HAP-1 (cell line): ENCODE measurements at places on chromosomes 12 and 14.
A peak's percentile ranks its signal among the peaks of the same experiment; 100 is the strongest.

DNA sequence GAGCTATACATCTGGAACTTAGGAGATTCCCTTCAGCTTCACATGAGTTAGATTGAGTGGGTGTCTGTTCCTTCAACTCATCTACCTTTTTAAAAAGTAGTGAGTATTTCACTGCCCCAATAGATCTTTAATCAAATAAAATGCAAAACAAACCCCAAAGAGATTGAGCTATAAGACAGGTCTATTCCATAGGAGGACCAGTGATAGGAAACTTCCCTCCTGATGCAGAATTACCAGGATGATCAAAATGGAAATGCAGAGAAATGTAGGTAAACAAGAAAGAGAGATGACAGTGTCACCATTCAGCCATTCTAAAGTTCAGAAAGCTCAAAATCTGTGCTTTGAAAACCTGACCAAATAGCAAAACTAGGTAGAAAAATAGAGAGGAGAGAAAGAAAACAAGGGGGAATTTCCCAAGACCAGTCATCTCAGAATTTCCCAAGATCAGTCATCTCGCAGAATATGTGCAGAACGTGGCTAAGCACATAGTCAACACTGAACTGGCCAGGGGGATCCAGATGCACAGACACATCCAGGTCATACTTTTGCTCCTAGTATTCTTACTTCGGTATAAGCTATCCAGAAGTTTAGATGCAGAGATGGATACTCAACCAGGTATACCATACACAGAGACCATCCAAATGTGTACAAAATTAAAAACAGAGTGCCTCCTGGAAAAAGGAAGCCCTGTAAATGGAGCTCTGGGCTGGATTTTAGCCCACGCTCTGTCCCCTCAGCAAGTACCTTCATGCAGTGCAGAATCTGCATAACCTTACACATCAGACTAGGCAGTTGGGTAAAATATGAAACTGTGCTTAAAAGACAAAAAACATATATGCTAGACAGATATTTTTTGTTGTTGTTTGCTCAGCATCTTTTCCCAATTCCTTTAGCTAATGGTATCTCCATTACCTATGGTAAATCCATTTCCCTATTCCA lies 27.4 kb downstream of the SLC41A2 start:
- DNase-seq, result no peak

GRCh38 chr12:67714648-67715047 lies 66.1 kb downstream of the DYRK2 start:
- DNase-seq, result no peak

- no peak for DNase-seq
Measured at GRCh38 chr14:28831126-28831525, 64.5 kb downstream of the FOXG1 start.

DNA sequence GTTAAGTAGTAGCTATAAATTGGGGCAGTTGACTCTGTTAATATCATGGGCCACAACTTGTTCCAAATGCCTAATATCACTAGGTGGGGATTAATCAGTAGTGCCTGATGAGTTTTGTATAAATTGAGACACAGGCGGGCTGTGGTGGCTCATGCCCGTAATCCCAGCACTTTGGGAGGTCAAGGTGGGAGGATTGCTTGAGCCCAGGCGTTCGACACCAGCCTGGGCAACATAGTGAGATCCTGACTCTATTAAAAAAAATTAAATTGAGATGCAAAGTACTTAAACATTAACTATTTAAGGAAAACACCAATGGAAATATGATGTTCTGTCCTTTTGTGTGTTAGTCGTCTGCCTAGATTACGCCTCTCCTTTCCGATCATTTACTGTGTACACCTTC lies 9.0 kb downstream of the PAPOLA start:
- no peak for DNase-seq

DNA sequence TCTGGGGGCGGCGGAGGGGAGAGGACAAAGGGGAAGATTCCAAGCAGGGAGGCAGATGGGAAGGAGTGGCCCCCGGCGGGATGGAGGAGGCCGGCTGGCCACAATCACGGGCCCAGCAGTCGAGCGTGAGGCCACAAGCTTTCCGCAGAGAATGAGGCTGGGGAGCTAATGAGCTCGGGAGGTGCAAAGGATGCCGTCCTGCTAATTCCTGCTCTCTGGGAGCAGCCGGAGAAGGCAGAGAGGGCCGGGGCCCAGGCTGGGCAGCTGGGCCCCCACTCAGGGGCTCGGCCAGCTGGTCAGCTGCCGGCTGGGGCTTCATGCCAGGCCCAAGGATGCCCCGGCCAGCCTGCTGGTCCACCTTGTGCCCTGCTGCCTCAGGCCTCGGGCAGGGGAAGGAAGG lies 98.1 kb upstream of the LHX5 start:
- DNase-seq, result no peak

DNA sequence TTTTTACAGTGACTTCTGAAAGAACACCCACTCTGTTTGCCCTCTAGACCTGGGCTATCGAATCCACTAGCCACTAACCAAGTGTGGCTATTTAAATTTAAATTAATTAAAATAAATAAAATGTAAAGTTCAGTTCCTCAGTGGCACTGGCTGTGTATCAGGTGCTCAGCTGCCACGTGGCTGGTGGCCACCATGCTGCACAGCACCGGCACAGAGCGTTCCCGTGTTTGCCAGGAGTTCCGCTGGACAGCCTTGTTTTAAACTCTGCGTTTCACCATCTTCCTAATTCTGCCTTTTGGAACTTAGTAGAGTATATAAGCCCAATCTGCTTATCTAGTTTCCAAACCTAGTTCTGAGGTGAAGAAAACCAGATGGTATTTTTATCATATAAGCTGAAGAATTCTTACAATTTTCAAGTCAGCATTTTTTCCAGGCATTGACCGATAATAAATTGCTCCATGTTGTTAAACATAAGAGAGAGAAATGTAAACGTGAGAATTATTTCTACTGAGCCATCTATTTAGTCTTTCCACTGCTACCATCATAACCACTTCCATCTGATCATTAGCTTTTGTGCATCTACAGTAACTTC lies 339.0 kb downstream of the CACNA1C start:
- DNase-seq, result no peak

DNA sequence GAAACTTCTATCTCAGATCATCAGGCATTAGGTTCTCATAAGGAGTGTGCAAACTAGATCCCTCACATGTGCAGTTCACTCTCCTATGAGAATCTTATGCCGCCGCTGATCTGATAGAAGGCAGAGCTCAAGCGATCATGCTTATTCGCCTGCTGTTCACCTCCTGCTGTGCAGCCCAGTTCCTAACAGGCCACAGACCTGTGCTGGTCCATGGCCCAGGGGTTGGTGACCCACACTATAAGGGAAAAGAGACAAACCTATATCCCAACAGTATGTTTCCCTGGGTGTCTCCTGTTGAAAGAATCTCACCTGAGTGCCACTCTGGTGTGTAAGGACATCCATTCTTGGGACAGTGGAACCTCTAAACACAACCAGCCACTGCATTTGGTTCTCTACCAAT lies 186.3 kb downstream of the RIMBP2 start:
- no peak for DNase-seq

- peak; percentile 67 for DNase-seq
Measured at GRCh38 chr12:1474574-1475153, 119.7 kb downstream of the FBXL14 start.
